NB4 (cell line): ENCODE measurements at places on chromosomes 12 and 14.
A peak's percentile ranks its signal among the peaks of the same experiment; 100 is the strongest.

- no peak for DNase-seq
Measured at GRCh38 chr12:84270470-84271140, 642.0 kb downstream of the SLC6A15 start.

DNA sequence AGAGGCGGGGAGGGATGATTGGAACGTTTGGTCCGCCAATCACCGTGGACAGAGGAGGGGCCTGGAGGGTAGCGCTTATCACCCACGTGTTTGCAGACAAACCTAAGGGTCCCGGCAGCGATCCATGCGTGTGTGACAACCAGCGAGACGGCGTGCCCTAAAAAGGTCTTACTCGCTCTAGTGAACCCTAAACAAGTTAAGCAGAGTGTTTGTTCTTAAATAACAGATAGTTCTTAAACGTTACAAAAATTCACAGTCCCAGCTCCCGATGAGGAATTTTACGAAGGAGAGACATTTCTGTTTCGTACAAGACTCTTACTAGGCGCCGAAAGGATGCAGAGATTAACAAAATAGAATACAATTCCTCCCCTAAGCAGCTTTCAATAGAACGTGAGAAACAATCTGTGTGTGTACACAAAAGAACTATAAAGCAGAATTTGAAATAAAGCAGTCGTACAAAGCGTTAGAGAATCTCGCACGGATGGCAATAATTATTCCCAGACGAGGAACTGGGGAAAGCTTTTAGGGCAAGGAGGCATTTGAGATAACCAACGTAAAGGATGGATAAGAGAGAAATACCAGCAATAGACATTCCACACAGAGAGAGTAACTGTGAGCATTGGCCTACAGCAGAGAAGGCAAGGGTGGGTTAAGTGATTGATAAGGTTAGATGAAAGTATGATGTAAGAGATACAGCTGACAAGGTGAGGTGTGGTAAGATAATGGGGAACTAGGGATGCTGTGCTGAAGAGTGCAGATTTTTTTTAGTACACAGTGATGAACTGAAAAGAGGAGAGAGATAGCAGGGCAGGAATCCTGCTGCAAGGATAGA lies 831 bp upstream of the RPS6KA5 start:
- DNase-seq = peak; percentile 34

DNA sequence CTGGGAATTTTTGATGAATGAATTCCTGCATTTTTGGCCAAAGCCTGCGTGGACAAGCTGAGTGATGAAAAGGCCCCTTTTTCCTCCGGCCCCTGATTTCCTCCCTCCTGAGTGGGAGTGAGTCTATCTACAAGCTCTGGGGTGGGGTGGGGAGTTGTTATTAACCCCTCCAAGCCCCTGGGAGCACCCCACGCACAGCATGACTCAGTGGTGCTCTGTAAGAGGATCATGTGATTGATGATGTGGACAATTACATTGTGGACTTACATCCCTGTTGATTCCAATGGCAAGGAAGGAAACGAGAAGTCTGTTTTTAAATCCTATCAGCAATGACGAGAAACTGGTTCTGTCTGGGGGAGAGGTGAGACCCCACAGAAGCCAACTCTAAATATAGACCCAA lies 5.1 kb upstream of the DLK1 start:
- no peak for DNase-seq

GRCh38 chr12:12474931-12475795 lies 87.5 kb downstream of the DUSP16 start:
- peak; percentile 14 for DNase-seq

DNA sequence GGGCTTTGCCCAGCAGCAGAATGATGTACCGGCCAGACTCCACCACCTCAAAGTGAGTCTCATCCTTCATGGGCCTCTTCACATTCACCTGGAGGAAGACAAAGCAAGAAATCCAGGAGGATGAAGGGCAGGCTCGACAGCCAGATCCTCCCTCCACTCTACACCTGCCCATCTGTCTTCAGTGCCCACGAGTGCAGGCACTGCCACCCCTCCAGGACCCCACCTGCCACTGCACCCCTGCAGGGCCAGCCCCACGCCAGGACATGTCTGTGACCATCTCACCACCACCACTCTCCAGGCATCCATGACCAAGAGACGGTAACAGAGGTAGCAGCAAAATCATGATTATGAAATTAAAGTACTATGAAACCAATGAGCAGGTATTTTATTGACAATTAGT lies 84.3 kb upstream of the ANO2 start:
- no peak for DNase-seq

DNA sequence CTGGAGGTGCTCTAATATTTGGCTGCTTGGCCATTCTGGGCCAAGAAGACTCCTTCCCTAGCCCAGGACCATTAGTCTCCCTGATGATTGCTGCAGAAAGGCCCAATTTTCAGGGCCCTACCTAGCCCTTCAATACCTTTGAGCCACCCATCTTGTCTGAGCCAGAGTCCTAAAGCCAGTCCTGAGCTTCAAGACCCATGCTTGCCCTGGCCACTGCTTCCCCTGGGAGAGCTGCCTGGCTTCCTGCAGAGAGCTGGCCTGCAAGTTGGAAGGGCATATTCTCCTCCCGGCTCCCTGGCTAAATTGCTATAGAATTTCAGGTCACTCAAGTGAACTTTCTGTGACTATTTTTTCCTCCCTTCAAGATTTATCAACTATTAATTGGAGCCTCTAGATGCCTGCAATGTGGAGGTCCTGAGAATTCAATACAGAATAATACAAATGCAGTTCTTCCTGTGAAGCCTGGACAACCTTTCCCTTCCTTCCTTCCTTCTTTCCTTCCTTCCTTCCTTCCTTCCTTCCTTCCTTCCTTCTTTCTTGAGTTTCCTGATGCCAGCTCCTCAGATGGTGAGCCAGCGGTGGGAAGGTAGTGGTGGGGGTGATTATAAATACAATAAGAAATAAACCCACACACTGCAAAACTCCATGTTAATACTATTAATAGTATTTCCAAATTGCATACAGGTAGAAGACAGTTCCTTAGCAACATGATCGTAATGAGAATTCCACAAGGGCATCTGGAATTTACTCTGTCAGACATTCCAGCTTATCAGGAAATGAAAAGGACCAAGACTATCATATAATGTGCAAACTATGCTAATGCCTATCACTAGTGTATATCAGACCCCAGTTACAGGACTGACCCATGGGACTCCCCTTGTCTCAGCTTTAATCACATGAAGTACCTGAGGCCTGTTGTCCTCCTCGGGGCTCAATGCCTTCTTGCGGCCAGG lies 108.1 kb downstream of the ZFP36L1 start:
- peak; percentile 59 for DNase-seq

- DNase-seq = peak; percentile 68
Measured at GRCh38 chr12:51951843-51952722, 584 bp downstream of the ACVR1B start.

GRCh38 chr14:55097881-55098560 lies 31.0 kb upstream of the LGALS3 start:
- DNase-seq = peak; percentile 57
